ENCODE measurements at places on chromosomes 5 and 9. TPM values are rescaled to one million over a fixed set of nuclear protein-coding genes. Genes with fewer than 3 reads are reported as not detected.

SURF1 gene
- total RNA-seq = 62.6 TPM

- no peak for DNase-seq
Measured at GRCh38 chr5:50766042-50766441, 99.6 kb downstream of the PARP8 start.

- DNase-seq = no peak
Measured at GRCh38 chr5:53031695-53032096, 42.5 kb downstream of the ITGA2 start.

DNA sequence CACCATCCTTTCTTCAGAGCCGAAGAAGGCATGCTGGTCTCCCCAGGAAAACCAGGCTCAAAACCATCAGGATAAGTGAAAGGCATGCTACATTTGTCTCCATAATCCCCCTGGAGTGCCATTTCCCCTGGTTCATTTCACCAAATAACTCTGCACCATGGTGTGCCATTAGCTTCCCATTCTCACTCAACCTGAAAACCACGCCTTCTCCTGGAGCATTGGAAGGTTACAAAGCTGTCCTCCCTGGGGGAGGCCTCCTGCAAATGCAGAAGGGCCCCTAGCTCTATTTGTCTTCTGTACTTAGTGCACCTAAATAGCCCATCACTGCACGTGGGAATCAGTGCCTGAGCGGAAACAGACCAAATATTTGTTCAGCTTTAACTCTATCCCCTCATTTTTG is 90.2 kb upstream of the ICE1 start:
- DNase-seq = no peak

Data from Right ventricle myocardium inferior (tissue), 1 donor.